Mucosa of descending colon (tissue), 3 donors: ENCODE measurements at places on chromosomes 5 and 9. TPM values are rescaled to one million over a fixed set of nuclear protein-coding genes. Genes with fewer than 3 reads are reported as not detected.

Gene OLFM1
- 13.9 TPM for total RNA-seq

Gene LCN12
- 7.6 TPM for total RNA-seq

Gene IL3
- total RNA-seq, result not detected

Gene PITX1
- total RNA-seq, result 6.2 TPM

Gene MLANA
- not detected for total RNA-seq

Gene UBLCP1
- 17.7 TPM for total RNA-seq

Gene TAL2
- total RNA-seq, result not detected

Gene TLX3
- total RNA-seq, result not detected

Gene CLIC3
- 0.99 TPM for total RNA-seq

GRCh38 chr5:54329731-54330709 is 19.6 kb upstream of the ARL15 start:
- DNase-seq, result peak; percentile 27

DNA sequence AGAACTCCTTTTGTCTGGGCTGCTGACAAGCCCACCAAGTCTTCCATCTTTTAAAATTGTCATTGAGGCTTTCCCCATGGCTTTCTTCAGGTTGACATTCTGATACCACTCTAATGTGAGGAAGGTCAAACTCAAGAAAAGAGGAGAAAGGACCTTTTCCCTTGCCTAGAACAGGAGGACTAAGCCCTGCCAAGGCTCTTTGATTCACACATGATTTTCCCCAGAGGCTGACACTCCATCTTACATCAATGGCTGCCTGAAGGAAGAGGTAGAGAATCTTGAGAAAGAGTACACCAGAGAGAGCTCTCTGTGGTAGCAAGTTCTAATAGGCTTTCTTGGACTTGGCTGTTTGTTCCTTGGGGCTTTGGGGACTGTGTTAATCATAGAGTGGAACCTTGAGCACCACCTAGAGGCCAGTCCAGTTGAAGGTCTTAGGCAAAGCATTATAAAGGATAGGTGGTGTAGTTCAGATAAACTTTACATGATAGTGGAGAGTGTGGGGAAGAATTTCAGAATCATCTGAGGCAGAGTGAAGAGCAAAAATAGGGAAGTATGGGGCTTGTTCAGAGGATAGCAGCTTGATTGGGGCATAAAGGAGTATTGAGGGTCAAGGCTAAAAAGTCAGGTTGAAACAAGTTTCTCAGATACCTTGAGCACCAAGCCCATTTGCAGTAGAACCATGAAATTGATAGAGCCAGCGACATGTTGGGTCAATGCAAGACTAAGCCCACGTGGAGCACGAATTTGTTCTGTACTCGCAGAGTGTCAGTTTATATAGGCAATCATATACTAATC is 36.7 kb downstream of the NDFIP1 start:
- no peak for DNase-seq

DNA sequence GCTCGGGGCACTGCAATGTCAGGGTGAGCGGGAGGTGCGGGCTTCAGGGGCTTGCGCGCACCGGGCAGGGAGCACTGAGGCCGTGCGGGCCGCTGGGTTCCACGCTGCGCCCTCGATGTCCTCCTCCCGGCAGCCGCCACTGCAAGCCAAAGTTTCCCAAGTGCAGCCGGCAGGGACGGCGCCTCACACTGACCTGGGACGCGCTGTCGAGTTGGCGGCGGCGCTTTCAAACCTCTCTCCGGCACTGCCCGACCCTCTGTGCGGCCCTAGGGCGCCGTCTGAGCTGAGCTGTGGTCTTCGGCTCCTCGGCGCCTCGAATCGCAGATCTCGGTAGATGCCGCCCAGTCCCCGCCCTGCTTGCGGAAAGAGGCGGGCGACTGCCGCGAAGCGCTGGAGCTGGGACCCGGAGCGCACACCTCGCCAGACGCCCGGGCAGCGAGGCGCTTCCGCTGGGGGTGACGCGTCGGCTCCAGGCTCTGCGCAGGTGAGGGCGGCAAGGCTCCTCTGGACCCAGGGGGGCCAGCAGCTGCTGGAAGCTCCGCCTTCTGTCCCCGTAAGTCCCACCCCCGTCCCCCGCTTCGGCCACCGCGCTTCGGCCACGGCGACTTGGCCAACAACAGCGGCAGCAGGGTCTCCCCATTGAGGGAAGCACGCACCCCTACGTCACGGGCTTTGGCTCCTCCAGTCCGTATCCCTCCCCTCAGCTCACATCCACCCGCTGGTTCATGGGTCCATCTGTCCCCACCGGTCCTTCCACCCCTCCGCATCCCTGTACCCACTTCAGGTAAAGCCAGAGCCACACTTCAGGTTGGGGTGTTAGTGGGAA is at the start of gene ANKRD34B:
ANKRD34B (minus strand) TSS at position 320 of the 826 bp plus-strand sequence. CDS start 10,261 bp downstream, outside the sequence.
- no peak for DNase-seq

GRCh38 chr9:35367451-35367850 is 122.5 kb upstream of the RUSC2 start:
- no peak for DNase-seq

GRCh38 chr9:101625876-101626275 is 31.1 kb upstream of the PPP3R2 start:
- DNase-seq, result no peak
